ENCODE measurements at places on chromosomes 12 and 14. TPM values are rescaled to one million over a fixed set of nuclear protein-coding genes. Genes with fewer than 3 reads are reported as not detected.

Gene SERPINA10
- polyA plus RNA-seq = 0.09 TPM

- DNase-seq = no peak
Observed at GRCh38 chr14:68523989-68524725, 268.7 kb downstream of the ZFP36L1 start.

DNA sequence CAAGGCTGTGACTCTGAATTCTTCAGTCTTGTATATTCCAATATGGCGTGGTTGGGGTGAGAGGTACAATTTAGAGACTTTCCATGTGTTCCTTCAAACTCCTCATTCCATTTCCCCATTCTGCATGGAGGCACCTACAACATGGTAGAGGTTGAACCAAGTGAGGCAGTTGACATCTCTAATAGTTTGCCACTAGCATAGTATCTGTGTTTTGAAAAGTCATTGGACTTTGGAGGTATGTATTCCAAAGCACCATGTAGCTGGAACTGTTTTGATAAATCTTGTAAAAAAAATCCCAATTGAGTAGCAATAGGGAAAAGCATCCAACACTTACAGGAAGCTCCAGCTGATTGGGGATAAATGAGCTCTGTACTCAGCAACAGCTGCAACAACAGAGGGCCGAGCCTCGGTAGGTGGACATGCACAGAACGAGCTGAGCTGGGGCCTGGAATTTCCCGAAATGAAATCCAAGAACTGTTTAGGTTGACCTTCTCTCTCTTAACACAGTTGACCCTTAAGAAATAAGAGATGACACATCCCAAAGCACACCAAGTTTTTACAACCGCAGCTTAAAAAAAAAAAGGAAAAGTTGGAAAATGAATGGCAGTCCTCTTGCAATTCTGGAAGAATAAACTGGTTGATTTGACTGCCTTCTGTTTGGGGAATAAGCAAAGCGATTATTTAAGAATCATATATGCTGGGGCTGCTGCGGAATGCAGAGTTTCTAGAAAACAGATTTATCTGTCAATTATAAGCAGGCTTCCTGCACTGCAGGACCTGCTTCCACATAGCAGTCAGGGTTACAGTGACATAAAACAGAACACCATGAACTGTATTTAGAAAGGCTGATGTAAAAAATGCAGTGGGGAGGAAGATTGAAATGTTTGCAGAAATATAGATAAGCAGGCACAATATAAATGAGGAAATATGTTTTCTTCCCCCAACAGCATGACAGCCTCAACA is 194.6 kb upstream of the KRR1 start:
- DNase-seq = peak; percentile 50

DNA sequence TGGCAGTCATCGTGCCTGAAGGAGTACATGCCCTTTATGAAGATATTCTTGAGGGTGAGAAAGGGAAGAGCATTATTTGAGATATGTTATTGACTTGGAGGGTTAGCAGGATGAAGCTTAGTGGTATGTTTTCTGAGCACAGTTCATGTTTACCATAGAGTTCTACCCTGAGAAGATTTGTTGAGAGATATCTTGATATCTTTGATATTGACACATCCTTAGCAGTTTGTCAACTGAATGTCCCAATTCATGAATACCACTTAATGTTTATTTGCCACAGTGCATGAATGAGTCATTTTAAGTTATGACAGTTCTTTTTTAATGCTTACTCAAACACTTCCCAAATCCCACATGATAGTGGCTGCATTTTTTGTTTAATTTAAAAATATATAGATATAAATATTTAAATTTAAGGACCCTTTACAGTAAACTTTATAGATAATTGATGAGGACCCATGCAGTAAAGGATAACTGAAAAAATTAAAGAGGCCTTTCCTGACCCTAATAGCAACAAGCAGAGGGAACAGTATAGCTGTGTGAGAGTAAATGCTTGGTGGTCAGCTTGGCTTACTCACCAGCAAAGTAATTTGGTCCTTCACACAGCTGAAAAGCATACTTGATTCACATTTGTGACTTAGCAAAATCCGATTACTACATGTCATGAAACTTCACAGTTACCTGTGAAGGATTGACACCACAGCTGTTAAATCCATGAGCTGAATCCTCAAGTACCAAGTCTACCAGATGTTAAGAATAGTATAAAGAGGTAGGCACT is 25.8 kb downstream of the SLC39A9 start:
- no peak for DNase-seq

DNA sequence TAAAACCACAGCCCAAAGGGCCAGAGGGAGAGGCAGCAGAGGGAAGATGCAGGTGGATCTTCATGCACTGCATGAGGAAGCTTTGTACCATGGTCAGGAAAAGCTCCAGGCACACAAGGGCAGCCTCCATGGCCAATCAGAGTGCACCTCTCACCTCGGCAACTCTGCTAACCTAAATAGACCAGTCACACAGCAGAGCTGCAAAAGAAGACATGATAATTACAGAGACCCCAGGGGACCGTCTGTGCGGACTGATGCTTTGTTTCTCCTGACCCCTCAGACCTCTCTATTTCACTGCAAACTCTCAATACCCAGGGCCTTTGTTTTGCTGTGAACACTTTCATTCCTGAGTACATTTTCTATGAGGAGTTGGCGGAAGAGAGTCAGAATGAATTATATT is 10.7 kb upstream of the TCL1B start:
- DNase-seq = no peak

DNA sequence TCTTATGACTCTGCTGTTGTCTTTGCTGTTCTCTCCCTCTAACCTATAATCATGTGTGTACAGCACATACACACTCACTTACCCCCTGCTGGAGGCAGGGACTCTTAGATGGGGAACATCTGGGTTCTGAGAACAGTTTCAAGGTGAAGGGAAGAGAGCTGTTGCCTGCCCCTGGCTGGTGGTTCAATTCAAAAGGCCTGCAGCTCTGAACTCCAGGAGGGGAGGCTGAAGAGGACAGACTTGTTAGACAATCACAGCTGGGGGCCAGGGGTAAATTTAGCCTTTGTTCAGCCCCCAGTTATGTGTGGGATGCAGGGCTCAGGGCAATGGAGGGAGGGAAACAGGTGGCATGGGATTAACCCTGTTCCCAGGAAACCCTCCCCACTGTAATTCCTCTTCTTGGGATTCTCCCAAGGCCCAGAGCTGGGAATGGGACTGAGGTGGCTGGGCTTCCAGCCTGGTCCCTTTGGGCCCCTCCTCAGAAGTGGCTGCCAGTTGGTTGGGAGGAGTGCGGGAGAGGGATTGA is 1.9 kb downstream of the MYL6B start:
- no peak for DNase-seq

DNA sequence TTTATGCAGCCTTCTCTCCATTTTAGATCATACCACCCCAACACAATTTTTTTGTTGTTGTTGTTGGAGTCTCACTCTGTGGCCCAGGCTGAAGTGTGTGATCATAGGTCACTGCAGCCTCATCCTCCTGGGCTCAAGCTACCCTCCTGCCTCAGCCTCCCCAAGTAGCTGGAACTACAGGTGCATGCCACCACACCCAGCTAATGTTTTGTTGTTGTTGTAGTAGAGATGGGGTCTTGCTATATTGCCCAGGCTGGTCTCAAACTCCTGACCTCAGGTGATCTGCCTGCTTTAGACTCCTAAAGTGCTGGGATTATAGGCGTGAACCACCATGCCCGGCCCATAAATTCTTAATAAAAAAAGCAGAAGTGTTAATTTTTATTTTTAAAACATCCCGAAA is 111.6 kb downstream of the PLXNC1 start:
- DNase-seq = no peak

Gene OR6C74
- not detected for polyA plus RNA-seq

- DNase-seq = no peak
Observed at GRCh38 chr12:98612696-98613334, 19.3 kb downstream of the SLC25A3 start.

- DNase-seq = no peak
Observed at GRCh38 chr12:12717586-12718380, 615 bp downstream of the CDKN1B start.

Gene FITM1
- 1.1 TPM for polyA plus RNA-seq

Gene HECTD4
- polyA plus RNA-seq = 52.1 TPM

Gene SOAT2
- 0.19 TPM for polyA plus RNA-seq

GRCh38 chr12:27968972-27969623 is 3.4 kb downstream of the PTHLH start:
- no peak for DNase-seq

- DNase-seq = no peak
Observed at GRCh38 chr12:101876322-101876860, 989 bp upstream of the DRAM1 start.

Gene PWP1
- polyA plus RNA-seq = 46.6 TPM

DNA sequence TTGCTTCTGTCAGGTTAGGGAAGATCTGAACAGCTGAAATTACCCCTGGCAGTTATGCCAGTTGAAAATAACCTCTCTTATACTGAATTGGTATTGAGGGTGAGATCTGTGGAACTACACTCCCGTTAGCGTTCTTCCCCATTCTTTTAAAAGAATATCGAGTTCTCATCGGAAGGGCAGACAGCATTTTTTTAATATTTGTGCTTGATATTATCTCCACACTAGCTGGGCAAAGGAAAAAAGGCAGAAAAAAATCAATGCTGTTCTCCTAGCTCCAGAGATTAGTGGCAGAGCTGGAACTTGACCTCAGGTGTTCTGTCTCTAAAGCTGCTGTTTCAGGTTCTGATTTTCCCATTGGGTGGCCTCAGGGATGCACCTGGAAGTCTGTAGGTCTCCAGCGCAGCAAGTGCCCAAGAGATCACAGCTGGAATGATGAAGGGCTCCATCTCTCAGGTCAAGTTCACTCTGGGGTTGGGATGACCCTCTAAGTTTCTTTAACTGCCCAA is 67.5 kb downstream of the SLC38A1 start:
- no peak for DNase-seq

DNA sequence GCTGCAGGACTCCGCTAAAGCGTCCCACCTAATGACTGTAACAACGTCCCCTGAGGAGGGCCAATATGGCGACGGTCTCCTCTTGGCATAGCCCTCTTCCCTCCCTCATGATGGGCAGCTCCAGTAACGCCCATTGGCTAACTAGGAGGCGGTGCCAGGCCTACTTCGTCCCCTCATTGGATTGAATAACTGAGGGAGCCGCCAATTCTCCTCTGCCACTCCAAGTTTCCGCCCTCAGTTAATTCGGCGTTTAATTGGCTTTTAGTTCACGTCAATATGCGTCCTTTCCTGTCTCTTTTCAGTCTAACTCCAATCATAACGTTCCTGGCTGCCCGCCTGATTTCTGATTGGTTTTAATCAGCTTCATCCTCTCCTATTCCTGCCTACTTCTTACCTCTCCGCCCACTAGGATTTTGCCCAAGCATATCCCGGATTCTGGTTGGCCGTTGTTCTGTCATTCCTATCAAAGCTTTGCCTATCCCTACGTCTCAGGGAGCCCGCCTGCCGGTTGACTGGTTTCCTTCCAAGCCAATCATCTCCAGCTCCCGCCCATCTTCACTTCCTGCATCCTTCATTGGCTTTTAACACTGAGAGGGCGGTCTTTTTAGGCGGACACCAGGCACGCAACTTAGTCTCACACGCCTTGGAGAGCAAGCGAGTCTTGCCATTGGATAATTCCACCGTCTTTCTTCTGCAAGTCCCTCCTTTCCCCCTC is 430 bp upstream of the SP1 start:
- peak; percentile 100 for DNase-seq

Gene OAS2
- 12.1 TPM for polyA plus RNA-seq

- no peak for DNase-seq
Observed at GRCh38 chr12:74584483-74585062, 46.9 kb downstream of the ATXN7L3B start.

- DNase-seq = no peak
Observed at GRCh38 chr12:75870878-75871277, 160.7 kb downstream of the PHLDA1 start.

Gene SIX1
- polyA plus RNA-seq = 0.81 TPM

DNA sequence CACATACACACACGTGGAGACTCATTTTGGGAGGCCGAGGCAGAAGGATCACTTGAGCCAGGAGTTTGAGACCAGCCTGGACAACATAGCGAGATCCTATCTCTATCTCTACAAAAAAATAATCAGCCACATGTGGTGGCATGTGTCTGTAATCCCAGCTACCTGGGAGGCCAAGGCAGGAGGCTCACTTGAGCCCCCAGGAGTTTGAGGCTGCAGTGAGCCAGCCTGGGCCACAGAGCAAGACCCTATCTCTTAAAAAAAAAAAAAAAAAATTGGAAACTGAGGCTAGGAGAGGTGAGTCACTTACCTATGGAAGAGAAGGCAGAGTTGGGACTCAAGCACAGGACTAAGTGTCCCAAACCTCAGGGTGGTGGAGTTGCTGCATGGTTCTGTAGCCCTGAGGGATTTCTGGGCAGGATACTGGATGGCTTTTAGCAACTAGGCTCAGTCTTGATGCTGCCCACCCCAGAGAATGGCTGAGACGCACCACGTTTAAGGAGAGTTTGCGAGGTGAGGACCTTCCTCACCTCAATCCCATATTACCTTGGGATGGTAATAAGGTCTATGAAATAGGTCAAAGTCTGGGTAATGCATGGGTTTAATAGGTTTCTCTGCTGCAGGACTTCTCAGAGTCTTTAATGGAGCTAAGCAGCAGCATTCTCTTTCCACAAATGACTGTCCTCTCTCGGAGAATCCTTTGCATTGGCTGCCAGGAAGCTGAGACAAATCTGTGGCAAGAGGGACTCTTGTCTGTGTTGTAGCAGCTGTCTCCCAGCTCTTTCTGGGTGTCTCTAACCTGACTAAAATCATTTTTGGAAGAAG is 35.6 kb downstream of the SH2B3 start:
- DNase-seq = no peak

DNA sequence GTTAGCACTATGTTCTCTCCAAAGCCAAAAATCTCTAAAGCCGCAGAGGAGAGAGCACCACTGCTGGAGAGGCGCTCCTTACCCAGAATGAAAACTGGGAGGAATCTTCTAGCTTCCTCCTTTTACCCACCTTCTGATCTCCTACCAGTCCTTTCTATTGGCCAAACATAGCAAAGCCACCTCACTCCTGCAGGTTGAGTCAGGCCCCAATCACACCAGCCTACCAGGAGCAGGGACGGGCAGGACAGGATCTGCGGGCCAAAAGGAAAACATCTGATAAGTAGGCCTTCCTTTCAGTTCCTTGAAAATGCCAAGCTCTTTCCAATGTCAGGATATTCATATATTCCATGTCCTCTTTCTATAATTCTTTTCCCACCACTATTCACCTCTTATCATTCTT is 197.7 kb upstream of the CNOT2 start:
- no peak for DNase-seq

Gene GZMB
- polyA plus RNA-seq = 1.6 TPM

- DNase-seq = no peak
Observed at GRCh38 chr14:24693353-24693737, 59.4 kb upstream of the GZMB start.

GRCh38 chr12:94706250-94706661 is 55.9 kb upstream of the TMCC3 start:
- no peak for DNase-seq
